Hippocampal formation (tissue), 2 donors: ENCODE measurements at places on chromosomes 12 and 14.

- no peak for DNase-seq
Observed at GRCh38 chr14:49907186-49907585, 14.3 kb downstream of the ARF6 start.

DNA sequence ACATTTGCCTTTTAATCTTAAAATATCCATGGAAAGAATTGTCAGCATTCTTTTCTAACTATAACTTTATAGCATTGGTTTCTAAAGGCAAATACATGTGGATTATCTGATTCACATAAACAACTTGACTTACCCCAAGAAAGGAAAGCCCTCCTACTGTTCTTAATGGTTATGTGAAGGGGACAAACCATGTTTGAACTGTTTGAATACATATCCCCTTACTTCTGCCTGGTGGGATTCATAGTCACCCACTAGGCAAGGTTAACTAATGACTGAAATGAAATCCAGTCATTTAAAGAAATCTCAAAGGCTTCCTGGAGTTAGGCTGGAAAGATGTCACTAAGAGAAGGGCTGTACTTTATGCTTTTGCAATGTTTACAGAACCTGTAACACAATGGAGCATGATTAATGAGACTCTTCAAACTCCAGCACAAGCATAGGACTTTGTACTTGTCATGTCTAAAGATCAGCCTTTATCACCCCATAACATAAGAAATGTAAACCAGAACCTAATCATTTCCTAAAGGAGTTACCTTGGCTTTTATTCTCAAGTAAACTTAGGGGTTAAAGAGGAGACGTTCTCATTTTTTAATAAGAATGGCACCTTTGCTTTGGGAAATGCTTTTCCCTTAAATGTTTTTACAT lies 10.2 kb upstream of the FLRT2 start:
- DNase-seq, result no peak

- peak; percentile 81 for DNase-seq
Observed at GRCh38 chr14:61837336-61838229, 75.4 kb downstream of the SNAPC1 start.

GRCh38 chr12:42677461-42677860 lies 87.9 kb upstream of the PRICKLE1 start:
- DNase-seq, result no peak

- no peak for DNase-seq
Observed at GRCh38 chr14:62066304-62066703, 304.1 kb downstream of the SNAPC1 start.

- DNase-seq, result no peak
Observed at GRCh38 chr12:58359084-58359483, 417.7 kb downstream of the ATP23 start.

- DNase-seq, result no peak
Observed at GRCh38 chr12:87365423-87365822, 663.8 kb downstream of the C12orf50 start.

GRCh38 chr12:104050436-104050835 lies 449 bp upstream of the GLT8D2 start:
- no peak for DNase-seq

- DNase-seq, result peak; percentile 81
Observed at GRCh38 chr12:121796855-121797751, 3.6 kb upstream of the RHOF start.

DNA sequence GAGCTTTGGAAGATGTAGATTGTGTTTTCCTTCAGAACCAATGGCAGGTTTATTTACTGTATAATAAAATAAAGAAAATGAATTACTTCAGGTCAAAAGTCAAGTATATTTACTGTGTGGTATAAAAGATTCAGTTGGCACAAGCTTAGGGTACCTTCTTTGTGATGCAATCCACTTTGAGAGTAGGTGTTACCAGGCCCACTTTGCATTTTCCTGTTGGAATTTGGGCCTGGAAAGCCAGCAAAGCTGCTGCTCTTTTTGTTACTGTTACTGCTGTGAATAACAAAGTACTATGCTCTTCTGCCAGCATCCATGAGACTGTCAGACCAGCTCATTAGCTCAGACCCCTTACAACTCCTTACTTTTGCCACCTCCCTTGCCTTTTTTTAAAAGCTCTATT lies 649.0 kb upstream of the SEL1L start:
- DNase-seq, result no peak

DNA sequence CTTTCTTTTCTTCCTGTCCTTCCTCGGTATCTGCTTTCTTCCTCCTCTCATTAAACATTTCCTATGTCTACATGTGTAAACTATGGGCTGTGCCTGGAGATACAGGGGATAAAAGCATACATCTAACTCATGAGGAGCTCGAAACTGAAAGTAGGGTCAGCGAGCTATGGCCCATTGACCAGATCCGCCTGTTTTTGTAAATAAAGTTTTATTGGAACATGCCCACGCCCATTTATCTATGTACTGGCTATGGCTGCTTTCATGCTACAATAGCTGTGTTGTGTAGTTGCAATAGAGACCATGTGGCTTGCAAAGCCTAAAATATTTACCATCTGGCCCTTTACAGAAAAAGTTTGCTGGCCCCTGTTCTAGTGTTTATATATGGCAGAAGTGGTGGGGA lies 500.8 kb upstream of the GARIN6 start:
- DNase-seq, result no peak

GRCh38 chr12:104357421-104357952 lies 53.9 kb downstream of the EID3 start:
- no peak for DNase-seq

- DNase-seq, result no peak
Observed at GRCh38 chr12:19884021-19884492, 444.8 kb downstream of the AEBP2 start.

DNA sequence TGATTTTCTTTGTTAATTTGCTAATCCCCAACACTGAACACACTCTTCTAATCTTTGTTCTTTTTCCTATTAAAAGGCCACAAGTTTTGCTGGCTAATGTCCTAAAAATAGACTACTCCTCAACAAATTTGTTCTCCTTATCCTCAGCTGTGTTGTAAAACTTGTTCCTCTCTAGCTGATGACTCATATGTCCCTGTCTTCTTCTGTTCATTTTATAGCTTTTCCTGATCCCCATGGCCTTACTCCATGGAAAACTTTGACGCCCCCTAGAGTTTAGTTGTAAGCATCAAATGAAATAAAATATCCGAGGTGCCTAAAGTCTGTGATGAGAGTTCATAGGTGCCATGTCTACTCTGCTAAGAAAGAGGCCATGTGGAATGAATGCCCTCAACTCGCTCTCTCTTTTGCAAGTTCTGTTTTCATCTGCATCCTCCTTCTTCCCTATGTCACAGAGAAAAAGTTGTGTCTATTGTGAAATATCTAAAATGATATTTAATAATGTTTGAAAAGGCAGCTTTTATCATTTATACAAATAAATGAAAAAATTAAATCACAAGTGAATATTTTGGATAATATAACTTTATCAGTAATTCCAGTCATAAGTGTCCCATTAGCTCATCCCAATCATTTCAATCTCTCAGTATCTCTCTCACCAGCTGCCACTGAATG lies 237.9 kb downstream of the IPO8 start:
- no peak for DNase-seq

DNA sequence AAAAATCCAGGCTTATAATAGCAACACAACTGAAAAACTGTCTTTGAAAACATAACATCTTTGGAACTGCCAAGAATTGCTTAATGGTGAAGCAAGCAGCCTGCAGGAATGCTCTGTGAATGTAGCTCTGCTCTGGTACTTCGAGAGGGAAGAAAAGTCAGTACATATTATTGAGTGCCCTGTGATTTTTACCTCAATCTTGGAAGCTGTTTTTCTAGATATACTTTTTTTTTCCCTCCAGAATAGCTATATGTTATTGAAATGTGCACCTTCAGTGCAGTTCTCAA lies 508.1 kb downstream of the PCNX1 start:
- no peak for DNase-seq

DNA sequence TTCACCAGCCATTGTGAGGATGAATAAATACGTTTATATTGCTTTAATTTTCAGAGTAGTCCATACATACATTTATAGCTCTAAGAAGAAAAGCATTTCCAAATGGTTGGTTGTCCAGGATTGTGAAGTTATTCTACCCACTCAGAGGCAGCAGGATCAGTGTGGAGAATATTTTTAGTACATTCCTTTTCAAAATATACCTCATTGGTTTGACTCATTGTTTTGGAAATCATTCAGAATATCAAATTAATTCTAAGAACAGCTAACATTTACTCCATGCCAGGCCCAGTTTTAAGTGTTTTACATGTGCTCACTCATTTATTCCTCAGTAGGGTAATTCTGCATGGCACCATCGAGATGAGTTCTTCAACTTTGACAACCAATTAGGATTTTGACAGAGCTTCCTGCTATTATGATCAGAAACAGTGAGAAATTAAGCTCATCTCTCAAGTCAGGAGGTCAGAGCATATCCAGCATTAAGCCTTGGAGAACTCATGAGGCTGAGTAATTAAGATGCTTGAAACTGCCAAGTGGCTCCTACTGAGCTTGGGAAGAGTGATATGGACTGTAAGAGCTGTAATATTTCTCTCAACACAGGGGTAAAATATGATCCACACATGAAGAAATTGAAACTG lies 153.3 kb upstream of the CLEC14A start:
- DNase-seq, result no peak

DNA sequence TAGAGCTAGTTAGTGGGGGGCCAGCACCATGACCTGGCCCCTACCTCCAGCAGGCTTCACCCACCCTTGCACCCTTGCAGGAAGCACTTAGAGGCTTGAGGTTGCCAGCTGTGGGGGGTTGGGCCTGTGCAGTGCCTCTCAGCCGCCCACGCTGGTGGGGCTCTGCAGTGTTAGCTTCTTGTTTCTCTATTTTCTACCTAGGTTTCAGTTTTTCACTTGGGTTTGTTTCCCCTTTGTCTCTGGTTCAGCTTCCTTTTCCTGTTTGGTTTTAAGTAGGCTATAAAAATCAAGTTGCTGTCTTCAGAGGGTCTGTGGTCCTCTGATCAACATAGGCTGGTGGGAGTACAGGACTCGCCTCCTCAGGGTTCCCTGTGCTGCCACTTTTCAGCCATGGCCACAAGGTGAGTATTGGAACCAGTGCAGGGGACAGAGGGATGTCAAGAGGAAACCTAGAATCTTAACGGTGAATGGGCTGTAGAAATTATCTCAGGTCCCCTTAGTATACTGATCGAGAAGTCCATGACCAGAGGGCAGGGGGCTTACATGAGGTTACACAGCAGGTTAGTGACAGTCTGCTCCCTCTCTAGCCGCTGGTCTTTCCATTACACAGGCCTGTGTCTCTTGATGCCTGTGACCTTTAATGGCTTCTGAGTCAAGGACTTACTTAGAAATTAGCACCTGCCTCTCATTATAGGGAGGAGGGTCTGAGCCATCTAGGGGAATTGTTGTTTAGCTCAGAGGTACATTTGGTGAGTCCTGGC lies at the start of gene EVL:
TSS of gene EVL (plus strand) at position 312 of the 761 bp plus-strand sequence. CDS start at position 391, 79 bp downstream.
- DNase-seq, result no peak

DNA sequence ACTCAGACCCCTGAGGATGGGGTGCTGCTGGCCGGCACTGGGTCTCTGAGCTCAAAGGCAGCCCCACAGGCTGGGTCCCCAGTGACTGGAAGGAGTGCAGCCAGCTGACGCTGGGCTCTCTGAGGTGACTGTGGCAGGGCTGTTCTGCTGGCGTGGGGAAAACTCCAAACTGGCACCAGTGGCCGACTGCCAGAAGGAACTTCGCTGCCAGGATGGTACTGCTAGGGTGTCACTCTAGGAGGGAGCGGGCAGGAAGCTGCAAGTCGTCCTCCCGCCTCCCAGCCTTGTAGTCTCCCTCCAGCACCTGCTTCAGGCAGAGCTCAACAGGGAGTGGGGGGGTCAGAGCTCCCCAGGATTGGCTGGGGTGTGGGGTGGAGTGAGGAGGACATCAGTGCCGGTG lies 41.3 kb downstream of the CDC42BPB start:
- no peak for DNase-seq

GRCh38 chr12:24742378-24742777 lies 206.5 kb downstream of the BCAT1 start:
- DNase-seq, result peak; percentile 33

- DNase-seq, result peak; percentile 74
Observed at GRCh38 chr14:93939304-93940229, 12.4 kb downstream of the FAM181A start.

DNA sequence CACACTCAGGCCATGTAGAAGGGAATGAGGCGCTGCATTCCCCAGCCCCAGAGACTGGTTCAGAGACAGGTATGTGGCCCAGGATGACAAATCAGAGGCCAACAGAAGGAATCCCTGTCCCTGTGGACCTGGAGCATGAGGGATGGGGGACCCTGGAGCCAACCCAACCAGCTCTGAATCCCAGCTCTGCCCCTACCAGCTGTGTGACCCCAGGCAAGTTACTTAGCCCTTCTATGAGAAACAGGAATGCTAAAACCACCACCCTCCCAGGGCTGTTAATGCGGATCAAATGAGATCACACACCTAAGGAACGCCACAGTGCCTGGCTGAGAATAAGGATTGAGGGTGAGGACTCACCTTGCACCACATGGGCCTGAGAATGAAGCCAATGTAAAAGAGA lies 15.6 kb downstream of the ITPK1 start:
- no peak for DNase-seq

DNA sequence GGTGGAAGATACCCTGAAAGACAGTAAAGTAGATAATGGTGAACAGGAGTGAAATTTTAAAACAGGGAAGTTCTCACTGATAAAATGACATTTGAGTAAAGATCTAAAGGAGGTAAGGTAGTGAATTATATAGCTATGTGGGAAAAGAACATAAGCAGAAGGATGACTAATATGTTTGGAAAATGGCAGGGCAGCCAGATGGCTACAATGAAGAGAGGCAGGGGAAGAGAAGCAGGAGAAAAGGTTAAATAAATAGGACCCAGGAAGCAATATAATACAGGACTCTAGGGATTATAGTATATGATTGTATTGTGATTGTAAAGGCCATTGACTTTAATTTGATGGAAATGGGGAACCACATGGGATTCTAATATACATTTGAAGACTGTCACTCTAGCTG lies 33.0 kb downstream of the SCFD1 start:
- DNase-seq, result no peak

DNA sequence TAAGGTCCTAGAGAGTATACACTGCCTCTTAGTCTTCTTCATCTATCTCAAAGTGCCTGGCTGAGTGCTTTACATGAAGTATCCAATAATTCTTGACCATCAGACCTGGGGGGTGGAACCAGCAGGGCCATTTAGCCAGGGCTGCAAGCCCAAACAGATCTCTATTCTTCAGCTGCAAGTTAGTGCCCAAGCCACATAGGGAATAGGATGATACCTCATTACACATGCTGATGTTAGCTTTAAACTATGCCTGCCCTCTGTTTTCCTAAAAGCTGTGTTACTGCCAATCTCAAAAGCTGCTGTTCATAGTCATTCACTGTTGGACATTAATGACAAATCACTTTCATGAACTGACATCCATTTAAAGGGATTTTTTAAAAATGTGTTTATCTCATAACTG lies 16.7 kb upstream of the IFNG start:
- DNase-seq, result no peak
